Effector memory CD8-positive, alpha-beta T cell (primary cell): ENCODE measurements at places on chromosomes 7 and 10.

DNA sequence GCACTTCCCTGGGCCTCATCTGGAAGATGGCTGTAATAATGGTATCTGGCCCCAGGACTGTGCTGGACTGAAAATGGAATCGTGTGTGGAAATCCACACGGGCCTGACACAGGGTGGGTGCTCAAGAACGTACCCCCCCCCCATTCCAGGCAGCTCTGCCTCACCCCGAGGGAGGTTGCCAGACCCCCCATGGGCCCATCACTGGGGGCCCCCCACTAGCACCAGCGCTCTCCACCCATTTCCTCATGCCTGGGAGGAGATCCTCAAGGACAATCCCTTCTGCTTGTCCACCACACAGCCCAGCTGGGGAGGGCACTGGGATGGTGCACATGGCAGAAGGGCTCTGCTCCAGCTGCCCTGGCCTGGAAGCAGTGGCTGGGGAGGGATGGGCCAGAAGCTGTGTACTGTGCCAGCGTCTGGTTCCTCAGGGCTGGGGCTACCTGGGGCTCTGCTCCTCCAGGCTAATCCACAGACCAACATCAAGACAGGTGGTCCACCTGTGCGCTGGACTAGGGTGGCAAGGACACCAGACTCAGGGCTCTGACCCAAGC is 55.4 kb downstream of the CAMK2B start:
- no peak overlapping the region for H3K4me3 ChIP-seq
- no peaks in the 10 kb centered on the region for H3K4me1 ChIP-seq
- no peak for DNase-seq
- peaks cover 8% of the 10 kb centered on the region for H3K27me3 ChIP-seq

DNA sequence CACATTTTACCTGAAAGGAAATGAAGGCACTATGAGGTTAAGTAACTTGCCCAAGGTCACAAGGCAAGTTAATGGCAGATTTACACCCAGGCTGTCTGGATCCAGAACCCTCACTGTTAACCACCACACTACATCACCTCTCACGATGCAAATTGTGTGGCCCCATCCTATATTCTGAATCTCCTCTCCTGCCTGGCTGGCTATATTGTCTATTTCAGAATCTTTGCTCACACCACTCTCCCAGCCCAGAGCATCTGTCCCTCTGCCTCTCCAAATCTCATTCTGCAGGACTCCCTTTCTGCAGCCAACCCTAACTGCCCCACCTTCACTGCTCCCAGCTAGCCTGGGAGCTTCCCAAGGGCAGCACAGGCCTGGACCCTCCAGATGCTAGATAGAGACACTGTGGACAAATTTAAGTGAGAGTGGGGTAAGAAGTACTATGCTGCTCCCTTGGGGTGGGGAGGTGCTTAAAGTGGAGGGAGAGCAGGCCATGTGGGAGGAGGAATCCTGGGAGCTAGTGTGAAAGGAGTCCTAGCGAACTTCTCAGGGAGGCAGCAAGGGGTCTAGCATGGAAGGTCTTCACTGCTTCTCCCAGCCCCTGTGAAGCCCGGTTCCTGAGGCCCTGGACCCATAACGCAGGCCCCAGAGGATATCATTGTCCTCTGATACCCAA is 786 bp downstream of the CUEDC2 start:
- H3K36me3 ChIP-seq, result peaks cover 15% of the 10 kb centered on the region

DNA sequence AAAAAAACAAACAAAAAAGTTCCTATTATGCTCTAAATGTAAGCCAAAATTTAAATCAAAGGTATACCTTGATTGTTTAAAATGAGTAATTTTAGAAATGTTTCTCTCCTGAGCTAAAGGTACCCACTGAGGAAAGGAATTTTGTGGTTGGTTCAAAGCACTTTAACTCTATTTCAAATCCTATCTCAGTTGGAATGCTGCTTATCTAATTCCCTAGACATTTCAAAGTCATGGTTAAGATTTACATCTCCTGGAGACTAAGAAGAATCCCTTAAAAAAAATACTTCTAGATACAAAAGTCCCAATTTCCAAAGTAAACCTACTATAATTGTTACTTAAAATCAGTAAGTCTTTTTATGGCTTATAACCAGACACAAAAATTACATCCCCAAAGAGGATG is 830.7 kb downstream of the GRID1 start:
- no peak overlapping the region for H3K4me3 ChIP-seq
- DNase-seq, result no peak
- H3K27me3 ChIP-seq, result peaks cover 5% of the 10 kb centered on the region
- no peak overlapping the region for H3K27ac ChIP-seq
- H3K36me3 ChIP-seq, result no peaks in the 10 kb centered on the region

- H3K27ac ChIP-seq, result no peak overlapping the region
- peaks cover 1% of the 10 kb centered on the region for H3K4me1 ChIP-seq
- no peak for DNase-seq
- no peaks in the 10 kb centered on the region for H3K27me3 ChIP-seq
- H3K36me3 ChIP-seq, result no peaks in the 10 kb centered on the region
- H3K4me3 ChIP-seq, result no peak overlapping the region
Measured at GRCh38 chr7:23235813-23236221, 10.8 kb upstream of the GPNMB start.

DNA sequence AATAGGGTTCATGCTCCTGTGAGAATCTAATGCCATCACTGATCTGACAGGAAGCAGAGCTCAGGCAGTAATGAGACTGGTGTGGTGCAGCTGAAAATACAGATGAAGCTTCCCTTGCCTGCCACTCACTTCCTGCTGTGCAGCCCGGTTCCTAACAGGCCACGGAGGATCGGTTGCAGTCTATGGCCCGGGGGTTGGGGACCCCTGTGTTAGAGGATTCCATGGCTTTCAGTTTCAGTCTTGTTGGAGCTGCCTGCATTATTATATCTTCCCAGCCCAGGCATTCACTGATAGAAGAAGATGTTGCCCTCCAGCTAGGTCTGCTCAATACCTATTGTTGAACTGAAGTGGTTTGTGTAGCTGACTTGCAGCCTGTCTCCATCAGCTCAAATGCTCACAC is 1298.8 kb downstream of the TYW1 start:
- H3K27ac ChIP-seq, result no peak overlapping the region
- H3K4me3 ChIP-seq, result no peak overlapping the region
- H3K36me3 ChIP-seq, result no peaks in the 10 kb centered on the region
- no peaks in the 10 kb centered on the region for H3K4me1 ChIP-seq

- DNase-seq, result no peak
- no peak overlapping the region for H3K27ac ChIP-seq
- no peaks in the 10 kb centered on the region for H3K27me3 ChIP-seq
- H3K4me3 ChIP-seq, result no peak overlapping the region
- H3K4me1 ChIP-seq, result no peaks in the 10 kb centered on the region
Measured at GRCh38 chr10:130787243-130787642, 524.3 kb downstream of the TCERG1L start.

- peak overlapping the region; percentile 32 for H3K27ac ChIP-seq
- peaks cover 6% of the 10 kb centered on the region for H3K36me3 ChIP-seq
- peaks cover 5% of the 10 kb centered on the region for H3K27me3 ChIP-seq
- H3K4me3 ChIP-seq, result no peak overlapping the region
Measured at GRCh38 chr10:42985436-42986316, 91.2 kb upstream of the RET start.

DNA sequence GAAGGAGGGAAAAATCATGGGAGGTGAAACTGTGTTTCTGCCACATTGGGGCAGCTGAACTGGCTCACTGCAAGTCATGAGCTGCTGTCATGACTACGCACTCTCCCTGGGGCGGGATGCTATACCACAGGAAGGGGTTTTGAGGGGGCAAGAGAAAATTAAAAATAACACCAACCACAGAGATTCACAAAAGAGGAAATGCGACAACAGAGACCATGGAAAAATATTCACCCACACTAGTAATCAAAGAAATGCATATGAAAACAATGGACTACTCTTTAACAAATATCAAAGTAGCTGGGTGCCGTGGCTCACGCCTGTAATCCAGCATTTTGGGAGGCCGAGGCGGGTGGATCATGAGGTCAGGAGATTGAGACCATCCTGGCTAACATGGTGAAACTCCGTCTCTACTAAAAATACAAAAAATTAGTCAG is 65.2 kb upstream of the TM9SF3 start:
- peaks cover 40% of the 10 kb centered on the region for H3K36me3 ChIP-seq
- H3K27ac ChIP-seq, result peak overlapping the region; percentile 97
- peak; percentile 60 for DNase-seq
- H3K4me3 ChIP-seq, result peak overlapping the region; percentile 77
- H3K27me3 ChIP-seq, result no peaks in the 10 kb centered on the region
- peaks cover 60% of the 10 kb centered on the region for H3K4me1 ChIP-seq

- H3K36me3 ChIP-seq, result no peaks in the 10 kb centered on the region
- H3K27me3 ChIP-seq, result no peaks in the 10 kb centered on the region
- H3K27ac ChIP-seq, result no peak overlapping the region
- no peak for DNase-seq
- H3K4me3 ChIP-seq, result no peak overlapping the region
Measured at GRCh38 chr10:2079603-2080078, 342.3 kb upstream of the ADARB2 start.

GRCh38 chr7:76332078-76332477 is 26.7 kb downstream of the YWHAG start:
- no peaks in the 10 kb centered on the region for H3K27me3 ChIP-seq
- peaks cover 21% of the 10 kb centered on the region for H3K4me1 ChIP-seq
- no peak for DNase-seq
- H3K4me3 ChIP-seq, result no peak overlapping the region

DNA sequence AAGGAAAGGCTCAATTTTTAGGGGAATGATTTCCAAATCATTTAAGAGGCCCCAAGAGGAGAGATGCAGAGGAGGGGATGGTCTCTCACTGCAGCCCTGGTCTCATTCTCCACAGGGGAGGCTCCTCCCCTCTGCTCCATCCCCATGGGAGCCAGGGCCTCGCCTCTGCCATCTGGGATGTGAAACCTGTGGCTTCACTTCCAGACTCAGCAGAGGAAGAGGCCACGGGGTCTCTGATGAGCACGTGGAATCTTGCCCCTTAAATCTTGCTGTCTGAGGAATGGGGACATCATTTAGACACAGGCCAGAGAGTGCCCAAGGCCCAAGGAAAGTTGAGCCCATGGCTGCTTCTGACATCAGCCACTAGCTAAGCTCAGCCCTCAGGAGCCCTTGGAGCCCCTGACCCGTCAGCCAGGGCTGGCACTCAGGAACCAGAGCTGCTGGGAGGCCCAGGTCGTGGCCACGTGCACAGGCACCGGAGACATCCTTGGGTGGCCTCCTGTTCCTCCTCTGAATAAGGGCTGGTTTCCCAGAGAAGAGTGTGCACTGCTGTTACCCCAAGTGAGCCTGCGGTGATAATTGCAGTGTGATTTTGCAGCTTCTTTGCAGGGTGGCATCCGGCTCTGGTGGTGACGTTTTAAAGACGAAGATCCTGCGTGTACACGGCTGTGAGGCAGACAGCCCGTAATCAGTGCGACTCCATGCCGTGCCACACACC is 50.5 kb downstream of the VIPR2 start:
- H3K27me3 ChIP-seq, result no peaks in the 10 kb centered on the region
- no peak for DNase-seq
- H3K27ac ChIP-seq, result peak overlapping the region; percentile 22
- H3K4me3 ChIP-seq, result no peak overlapping the region
- no peaks in the 10 kb centered on the region for H3K36me3 ChIP-seq

- no peak overlapping the region for H3K4me3 ChIP-seq
- no peak overlapping the region for H3K27ac ChIP-seq
- H3K36me3 ChIP-seq, result no peaks in the 10 kb centered on the region
- H3K4me1 ChIP-seq, result no peaks in the 10 kb centered on the region
Measured at GRCh38 chr10:59580026-59580863, 129.4 kb downstream of the SLC16A9 start.

DNA sequence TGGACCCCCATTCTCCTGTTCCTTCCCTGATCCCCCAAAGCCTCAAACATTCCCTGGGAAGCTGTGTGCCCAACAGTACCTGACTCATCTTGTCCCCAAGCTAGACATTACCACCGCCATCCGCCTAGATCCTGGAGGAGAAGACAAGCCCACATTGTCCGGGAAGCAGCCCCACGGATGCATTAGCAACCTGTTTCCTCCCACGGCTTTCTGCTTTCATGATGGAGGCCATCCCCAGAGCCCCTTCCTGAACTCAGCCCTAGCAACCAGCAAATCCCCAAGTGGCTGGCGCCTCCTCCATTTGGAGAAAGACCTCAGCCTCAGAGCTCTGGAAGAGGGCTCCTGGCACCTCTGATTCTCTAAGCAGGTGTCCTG is 2.3 kb upstream of the SLC29A3 start:
- H3K36me3 ChIP-seq, result peaks cover 12% of the 10 kb centered on the region
- DNase-seq, result no peak
- no peak overlapping the region for H3K4me3 ChIP-seq
- peaks cover 17% of the 10 kb centered on the region for H3K27me3 ChIP-seq

DNA sequence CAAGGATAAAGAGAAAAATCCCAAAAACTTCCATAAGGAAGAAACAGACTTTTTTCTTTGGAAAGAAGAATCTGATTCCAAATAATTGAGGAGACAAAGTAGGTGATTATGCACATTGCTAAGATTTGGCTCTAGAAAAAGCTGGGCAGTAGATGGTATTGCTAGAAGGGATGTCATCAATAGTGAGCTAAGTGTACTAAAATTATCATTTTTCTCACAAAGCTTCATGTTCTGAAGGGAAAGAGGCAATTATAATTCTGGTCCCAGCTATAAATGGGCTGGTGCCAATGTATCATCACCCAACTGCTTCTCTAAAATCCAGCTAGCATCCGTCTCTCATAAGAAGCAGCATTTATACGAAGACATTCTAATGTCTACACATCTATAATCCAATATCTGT is 23.9 kb downstream of the STEAP1 start:
- no peak for DNase-seq
- no peaks in the 10 kb centered on the region for H3K4me1 ChIP-seq
- H3K27ac ChIP-seq, result no peak overlapping the region
- no peak overlapping the region for H3K4me3 ChIP-seq

- no peak overlapping the region for H3K4me3 ChIP-seq
- peaks cover 6% of the 10 kb centered on the region for H3K27me3 ChIP-seq
- no peak for DNase-seq
- H3K4me1 ChIP-seq, result no peaks in the 10 kb centered on the region
- H3K36me3 ChIP-seq, result no peaks in the 10 kb centered on the region
Measured at GRCh38 chr10:34643620-34644019, 171.5 kb downstream of the PARD3 start.

DNA sequence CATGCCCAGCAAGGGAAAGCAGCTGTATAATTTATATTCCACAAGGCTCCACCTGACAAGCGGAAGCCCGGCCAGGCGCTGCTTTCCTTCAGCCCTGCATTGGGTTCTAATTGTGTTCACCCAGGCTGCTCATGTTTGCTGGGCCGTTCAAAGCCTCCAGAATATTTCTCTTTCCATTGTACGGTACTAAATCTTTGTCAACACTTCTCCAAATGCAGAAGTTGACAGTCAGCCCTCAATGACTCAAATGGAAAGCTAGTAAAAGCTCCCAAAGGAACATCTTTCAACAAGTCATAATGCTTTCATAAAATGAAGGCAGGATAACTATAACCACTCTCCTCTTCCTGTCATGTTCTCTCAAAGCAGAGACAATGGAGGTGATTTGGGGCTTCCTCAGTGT is 17.8 kb upstream of the CPXM2 start:
- DNase-seq, result no peak
- H3K4me3 ChIP-seq, result no peak overlapping the region
- H3K4me1 ChIP-seq, result peaks cover 4% of the 10 kb centered on the region
- H3K36me3 ChIP-seq, result no peaks in the 10 kb centered on the region
- H3K27ac ChIP-seq, result no peak overlapping the region
- H3K27me3 ChIP-seq, result peaks cover 22% of the 10 kb centered on the region
